ENCODE measurements at places on chromosomes 6 and 20.

DNA sequence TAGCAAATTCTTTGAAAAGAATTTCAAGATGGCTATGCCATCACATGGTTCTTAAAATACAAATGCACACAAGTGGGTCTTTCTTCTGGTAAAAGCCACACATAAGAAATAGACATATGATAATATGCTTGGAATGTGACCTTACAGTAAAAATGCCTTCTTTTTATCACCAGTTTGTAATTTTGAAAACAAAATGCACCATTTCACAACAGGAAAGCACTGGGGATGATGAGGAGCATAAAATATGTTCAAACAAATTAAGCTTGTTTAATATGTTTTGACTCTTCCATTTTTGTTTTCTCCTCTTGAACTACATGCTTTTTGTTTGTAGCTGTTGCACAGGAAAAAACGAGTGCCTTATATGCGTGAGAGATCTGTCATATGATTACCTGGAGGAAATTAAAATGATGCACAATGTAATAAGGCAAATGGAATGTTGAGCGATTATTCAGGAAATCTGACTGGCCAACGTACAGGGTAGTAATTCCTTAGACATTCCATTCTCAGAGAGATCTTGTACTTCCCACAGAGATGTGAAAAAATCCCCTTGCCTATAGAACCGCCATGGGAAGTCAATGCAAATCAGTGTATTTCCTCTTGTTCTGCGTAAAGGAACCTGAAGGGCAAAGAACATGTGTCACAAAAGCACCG is 911.6 kb downstream of the TFAP2A start:
- no peak for DNase-seq

- no peak for DNase-seq
Measured at GRCh38 chr20:11012975-11013374, 339.2 kb upstream of the JAG1 start.

GRCh38 chr6:89023591-89024441 is 56.7 kb upstream of the PNRC1 start:
- DNase-seq, result no peak

DNA sequence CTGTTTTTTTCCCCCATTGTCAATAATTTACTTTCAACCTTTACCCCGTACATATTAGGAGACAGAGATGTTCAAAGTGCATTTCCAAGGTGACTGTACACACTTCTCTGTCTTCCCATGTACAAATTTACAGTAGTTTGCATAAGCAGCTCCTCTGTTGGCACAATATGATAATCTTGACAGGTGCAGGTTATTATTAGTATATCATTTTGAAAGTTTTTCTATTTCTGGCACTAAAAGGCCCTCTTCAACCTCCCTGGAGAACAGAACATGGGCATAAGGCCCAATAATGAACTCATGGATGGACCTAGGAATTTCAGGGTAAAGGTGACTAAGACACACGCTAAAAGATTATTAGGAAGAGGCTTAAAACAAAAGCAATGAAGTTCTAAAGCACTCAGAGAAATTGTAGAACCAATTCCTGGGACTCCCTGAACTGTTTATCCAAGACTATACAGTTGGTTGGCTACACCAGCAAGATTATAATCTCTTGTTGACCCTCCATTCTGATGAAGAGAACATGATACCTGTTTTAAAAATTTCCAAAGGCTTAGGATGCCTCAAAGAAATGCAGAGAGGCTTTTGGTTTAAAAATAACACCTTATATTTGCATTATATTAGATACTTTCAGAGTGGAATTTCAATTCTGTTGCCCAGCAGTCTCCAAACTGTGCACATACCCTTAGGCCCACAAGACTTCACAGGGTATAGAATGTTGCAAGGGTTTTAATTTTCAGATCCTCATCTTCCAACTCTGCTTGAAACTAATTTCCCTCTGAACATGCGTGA is 1.1 kb downstream of the AIG1 start:
- no peak for DNase-seq

- no peak for DNase-seq
Measured at GRCh38 chr20:32358632-32358882, 426 bp downstream of the ASXL1 start.

- no peak for DNase-seq
Measured at GRCh38 chr6:25623879-25624278, 28.1 kb upstream of the SCGN start.

DNA sequence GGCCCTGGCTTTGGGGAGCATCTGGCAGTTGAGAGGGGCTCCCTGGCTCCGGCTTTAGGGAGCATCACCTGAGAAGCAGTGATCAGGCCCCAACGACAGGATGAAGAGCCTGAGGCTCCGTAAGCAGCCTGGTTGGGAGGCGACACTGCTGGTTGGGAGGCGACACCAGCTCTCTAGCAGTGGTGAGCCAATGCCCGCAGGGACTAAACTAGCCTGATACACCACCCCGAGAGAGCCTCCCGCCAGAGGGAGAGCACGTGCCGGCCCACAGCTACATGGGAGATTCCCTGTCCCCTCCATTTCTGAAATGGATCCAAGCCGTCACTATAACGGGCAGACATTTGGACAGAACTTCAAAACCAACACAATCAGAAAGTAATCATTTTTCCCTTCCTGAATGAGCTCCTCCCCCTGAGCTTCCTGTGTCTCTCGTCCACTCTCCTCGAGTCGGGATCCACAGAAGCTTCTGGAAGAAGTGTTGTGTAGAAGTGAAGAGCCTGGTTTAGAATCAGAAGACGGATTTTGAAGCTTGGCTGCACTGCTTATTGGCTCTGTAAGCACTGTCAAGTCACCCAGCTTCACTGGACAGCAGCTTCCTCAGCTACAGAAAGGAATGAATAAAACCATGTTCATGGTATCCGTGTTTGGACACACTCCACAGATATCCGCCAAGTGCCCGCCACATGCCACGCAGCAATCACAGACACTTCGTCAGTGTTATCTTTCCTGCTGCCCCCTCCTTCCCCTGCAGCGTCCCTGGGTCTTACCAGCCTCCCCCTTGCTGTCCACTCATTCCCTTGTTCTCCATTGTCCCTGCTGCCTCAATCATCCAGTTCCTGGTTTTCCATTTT is 199.6 kb downstream of the TTLL2 start:
- no peak for DNase-seq

DNA sequence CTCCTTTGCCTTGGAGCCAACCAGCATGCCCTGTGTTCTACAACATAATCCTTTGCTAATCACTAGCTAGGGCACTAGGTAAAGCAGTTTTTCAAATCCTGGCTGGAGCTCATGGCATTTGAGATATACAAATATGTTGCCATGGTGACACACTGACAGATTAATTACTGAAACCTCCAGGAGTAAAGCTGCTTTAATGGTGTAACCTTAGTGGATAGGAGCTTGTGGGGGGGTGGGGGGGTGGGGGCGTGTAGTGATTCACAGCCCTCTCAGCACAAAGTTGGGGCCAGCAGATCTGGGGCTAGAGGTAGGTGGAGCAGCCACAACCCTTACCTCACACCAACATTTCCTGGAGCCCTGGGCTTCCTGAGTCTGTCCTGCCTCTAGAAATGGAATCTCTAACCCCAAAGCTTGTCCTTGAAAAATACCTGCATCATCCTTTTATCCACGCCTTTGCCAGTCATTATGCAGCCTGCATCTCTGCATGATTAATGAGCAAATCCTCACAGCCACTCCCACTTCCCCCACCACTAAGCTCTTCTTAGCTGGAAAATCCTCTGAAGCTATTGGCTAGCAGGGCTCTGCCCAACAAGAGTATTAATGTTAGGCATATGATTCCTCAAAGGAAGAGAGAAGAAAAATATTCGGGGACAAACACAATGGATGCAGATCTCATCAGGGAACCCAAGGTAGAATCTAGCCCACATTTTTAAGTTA is 84.5 kb upstream of the PRND start:
- DNase-seq, result no peak

DNA sequence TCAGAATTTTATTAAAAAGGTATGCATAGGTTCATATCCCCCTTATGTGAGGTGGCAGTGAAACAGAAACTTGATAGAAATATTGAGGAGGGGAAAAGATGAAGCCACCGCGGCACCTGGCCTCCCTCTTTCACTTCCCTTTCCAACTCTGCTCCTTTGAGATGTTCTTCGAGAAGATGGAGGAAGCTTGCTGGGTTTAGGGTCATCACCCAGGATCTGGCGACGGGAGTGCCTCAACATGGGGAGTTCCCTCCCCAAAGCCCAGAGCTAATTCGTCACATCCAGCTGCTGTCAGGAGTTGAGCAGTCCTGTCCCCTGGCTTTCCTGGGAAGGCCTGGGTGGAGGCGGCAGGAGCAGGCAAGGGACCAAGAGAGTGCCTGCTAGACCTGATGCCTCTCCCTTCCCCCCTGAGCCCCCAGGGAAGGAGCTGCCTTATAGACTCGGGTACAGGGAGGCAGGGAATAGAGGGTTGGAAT is 29.1 kb downstream of the RREB1 start:
- no peak for DNase-seq

Data from activated CD8-positive, alpha-beta memory T cell treated with anti-CD3 and anti-CD28 coated beads for 1 hour (primary cell).